ENCODE measurements at places on chromosomes 6 and 20. TPM values are rescaled to one million over a fixed set of nuclear protein-coding genes. Genes with fewer than 3 reads are reported as not detected.

The TP53INP2 gene
- total RNA-seq = 19.5 TPM

The BFSP1 gene
- 0.63 TPM for total RNA-seq

DNA sequence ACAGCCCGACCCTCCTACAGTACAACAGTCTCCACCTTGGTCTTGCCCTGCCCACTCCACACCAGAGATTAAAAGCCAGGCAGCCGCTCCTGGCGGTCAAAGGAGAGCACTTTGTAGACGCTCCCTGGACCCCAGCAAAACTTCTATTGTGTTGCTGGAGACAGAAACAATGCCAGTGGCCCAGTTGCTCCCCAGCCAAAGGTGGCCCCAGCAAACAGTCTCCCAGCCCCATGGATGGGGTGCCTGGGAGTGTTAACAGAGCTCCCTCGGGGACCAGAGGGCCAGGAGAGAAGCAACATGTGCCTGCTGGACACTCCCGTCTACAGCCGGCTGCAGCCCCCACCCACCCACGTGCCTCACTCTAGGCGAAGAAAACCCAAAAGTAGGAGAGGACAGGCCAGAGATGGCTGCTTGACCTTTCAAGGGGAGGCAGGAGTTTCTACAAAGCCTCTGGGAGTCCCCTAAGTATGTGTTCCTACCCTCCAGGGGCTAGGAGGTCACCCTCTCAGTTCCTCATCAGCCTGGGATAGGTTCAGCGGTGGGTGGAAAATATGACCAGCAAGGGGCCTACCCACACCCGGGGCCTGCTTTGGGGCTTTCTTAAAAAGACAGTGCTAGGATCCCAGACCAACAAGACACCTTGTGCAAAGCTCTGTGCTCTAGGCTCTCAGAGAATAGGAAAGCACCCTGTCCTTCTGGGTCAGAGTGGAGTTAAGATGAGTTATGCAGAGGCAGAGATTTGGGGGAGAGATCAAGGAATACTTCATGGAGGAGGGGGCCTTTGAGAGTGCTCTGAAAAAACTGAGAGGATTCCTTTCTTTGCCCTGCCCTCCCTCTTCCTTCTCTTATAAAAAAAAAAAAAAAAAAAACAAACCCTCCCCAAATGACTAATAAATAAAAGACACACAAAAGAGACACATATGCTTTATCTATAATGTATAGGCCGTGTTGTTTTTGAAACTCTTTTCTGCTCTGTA, 19.0 kb upstream of the PREX1 start:
- H3K4me1 ChIP-seq = no peaks in the 10 kb centered on the region
- no peak overlapping the region for H3K27ac ChIP-seq
- no peak overlapping the region for H3K4me3 ChIP-seq
- no peak for DNase-seq
- no peaks in the 10 kb centered on the region for H3K36me3 ChIP-seq

DNA sequence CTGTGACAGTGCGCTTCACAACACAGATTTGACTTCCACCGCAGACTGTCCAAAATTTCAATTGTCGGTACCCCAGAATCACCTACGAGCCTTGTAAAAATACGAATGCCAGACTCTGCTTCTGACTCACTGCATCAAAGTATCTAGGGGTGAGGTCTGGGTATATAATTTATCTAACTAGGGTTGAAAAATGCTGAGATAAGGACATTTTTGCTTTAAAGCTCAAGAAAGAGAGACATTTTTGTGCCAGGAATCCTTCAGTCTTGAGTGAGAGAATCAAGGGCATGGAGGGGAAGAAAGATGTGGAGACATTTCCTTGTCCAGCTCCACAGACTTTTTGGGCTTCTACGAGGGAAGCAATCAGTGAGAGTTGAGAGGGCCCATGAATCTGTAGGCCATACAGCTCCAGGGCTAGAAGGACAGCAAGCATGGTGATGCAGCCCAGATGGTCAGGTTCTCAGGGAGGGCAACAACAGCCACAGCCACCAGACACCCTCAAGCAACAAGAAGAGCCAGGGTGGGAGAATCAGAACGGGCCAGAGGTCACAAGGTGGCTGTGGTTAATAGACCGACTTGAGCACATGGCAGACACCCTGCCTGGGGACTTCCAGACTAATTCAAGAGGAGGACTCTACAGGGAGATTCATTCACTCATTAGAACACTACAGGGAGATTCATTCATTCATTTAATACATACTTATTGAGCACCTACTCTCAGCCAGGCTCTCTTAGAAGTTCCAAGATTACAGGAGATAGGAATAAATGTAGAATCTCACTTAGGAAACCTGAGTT, 211.1 kb upstream of the PRDM1 start:
- DNase-seq = no peak
- H3K4me1 ChIP-seq = peaks cover 9% of the 10 kb centered on the region
- no peak overlapping the region for H3K4me3 ChIP-seq

GRCh38 chr6:70398783-70399728, 14.3 kb upstream of the FAM135A start:
- H3K27ac ChIP-seq = no peak overlapping the region
- no peak overlapping the region for H3K4me3 ChIP-seq
- H3K4me1 ChIP-seq = no peaks in the 10 kb centered on the region
- no peaks in the 10 kb centered on the region for H3K36me3 ChIP-seq

GRCh38 chr20:47501482-47502270, at the start of gene NCOA3:
Gene NCOA3, plus strand, starts transcription at chr20:47501887. Its CDS starts 120,361 bp downstream, at chr20:47622248.
- peaks cover 35% of the 10 kb centered on the region for H3K4me1 ChIP-seq
- peak within 1 kb of the TSS; percentile 97 for H3K27ac ChIP-seq
- peak within 1 kb of the TSS; percentile 87 for H3K4me3 ChIP-seq
- H3K36me3 ChIP-seq = no peaks in the 10 kb centered on the region
- no peaks in the 10 kb centered on the region for H3K27me3 ChIP-seq

- DNase-seq = no peak
- H3K4me1 ChIP-seq = no peaks in the 10 kb centered on the region
- no peak overlapping the region for H3K27ac ChIP-seq
- H3K27me3 ChIP-seq = no peaks in the 10 kb centered on the region
- H3K36me3 ChIP-seq = no peaks in the 10 kb centered on the region
Observed at GRCh38 chr6:52132292-52132691, 44.9 kb upstream of the PKHD1 start.

DNA sequence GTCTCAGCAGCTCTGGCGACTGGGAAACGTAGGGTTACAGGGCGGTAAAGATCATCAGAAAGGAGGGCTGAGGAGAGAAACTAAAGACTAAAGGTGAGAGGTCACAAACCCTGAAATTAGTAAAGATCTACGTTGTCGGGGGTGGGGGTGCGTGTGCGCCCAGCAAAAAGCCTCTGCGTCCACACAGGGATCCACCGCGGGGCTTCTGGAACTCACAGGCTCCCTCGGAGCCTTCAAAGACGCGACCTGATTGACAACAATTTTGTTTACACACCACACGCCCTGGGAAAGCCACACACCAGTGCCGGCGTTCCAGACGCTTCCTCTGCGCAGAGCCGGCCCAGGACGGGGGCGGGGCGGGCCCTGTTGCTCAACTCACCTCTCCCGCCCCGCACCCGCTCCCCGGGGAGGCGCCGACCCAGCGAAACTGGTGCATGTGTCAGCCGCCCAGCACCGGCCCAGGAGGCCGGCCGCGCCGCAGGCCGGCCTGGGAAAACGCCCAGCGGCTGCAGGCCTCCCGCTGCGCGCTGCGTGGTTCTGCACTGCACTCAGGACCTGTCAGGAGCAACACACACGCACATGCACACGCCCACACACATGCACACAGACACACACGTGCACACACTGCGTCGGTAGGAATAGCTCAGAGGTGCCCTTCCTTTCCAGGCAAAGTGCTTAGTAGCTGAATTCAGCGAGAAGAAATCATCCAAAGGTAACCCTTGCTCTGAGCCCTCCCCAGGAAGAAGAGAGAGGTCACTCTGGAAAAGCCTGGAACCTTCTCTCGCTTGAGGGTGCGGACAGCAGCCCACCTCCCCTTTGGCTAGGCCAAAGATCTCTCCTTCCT, 57.2 kb upstream of the ARID1B start:
- peak; percentile 91 for DNase-seq
- H3K4me1 ChIP-seq = peaks cover 15% of the 10 kb centered on the region
- H3K36me3 ChIP-seq = no peaks in the 10 kb centered on the region
- H3K4me3 ChIP-seq = peak overlapping the region; percentile 14

- no peaks in the 10 kb centered on the region for H3K36me3 ChIP-seq
- H3K27ac ChIP-seq = no peak overlapping the region
- no peak overlapping the region for H3K4me3 ChIP-seq
- no peaks in the 10 kb centered on the region for H3K4me1 ChIP-seq
- no peaks in the 10 kb centered on the region for H3K27me3 ChIP-seq
Observed at GRCh38 chr6:84582997-84583396, 181.4 kb downstream of the TBX18 start.

DNA sequence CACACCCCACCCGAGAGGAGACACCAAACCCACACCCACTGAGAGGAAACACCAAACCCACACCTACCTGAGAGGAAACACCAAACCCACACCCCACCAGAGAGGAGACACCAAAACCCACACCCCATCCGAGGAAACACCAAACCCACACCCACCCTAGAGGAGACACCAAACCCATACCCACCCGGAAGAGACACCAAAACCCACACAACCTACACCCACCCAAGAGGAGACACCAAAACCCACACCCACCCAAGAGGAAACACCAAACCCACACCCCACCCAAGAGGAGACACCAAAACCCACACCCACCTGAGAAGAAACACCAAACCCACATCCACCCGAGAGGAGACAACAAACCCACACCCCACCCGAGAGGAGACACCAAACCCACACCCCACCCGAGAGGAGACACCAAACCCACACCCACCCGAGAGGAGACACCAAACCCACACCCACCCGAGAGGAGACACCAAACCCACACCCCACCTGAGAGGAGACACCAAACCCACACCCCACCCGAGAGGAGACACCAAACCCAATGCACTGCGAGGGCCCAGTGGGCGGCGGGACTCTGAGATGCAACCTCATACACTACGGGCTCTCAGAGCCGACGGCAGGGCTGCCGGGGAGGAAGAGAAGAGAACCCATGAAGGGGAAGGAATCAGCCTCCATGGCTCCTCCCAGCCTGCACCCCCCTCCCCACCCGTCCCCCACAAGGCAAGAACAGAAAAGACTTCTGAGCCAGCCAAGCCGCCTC, 83.3 kb downstream of the TAF4 start:
- no peak for DNase-seq
- no peaks in the 10 kb centered on the region for H3K27me3 ChIP-seq
- no peak overlapping the region for H3K4me3 ChIP-seq
- no peaks in the 10 kb centered on the region for H3K4me1 ChIP-seq
- no peaks in the 10 kb centered on the region for H3K36me3 ChIP-seq
- no peak overlapping the region for H3K27ac ChIP-seq

Data from tibial nerve (tissue), 4 donors.